Naive thymus-derived CD8-positive, alpha-beta T cell (primary cell): ENCODE measurements at places on chromosomes 5 and 9.

- DNase-seq = no peak
Observed at GRCh38 chr5:37071901-37072581, 177.1 kb downstream of the CPLANE1 start.

DNA sequence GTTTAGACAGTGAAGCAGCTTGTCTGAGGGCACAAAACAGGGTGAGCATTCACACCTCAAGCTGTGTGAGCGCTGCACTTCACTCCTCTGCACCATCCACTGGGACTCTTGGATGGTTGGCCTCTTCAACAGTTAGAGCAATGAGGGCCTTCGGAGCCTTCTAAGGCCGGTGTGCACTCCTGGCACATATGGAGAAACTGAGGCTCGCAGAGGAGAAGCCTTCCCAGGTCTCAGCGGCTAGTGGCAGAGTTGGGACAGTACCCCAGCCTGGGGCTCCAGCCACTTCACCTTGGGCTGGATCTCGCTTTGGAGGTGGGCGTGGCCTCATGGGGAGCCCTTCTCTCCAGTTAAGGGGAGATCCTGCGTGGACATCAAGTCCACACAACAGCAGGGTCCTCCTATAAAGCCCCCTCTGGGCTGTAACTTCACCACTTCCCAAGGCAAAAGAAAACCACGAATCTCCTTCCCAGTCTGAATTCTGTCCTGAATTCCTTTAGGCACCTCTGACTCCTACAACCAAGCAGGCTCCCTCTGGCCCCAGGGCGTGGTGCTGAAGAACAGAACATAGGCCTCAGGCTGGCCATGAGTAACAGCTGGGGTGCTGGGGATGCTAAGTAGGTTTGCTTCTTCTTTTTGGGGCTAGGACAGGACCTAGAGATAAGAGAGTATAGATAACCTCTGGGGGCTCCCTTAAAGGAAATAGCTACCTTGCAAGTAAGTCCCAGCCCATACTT lies 30.5 kb upstream of the CSF1R start:
- DNase-seq = no peak

DNA sequence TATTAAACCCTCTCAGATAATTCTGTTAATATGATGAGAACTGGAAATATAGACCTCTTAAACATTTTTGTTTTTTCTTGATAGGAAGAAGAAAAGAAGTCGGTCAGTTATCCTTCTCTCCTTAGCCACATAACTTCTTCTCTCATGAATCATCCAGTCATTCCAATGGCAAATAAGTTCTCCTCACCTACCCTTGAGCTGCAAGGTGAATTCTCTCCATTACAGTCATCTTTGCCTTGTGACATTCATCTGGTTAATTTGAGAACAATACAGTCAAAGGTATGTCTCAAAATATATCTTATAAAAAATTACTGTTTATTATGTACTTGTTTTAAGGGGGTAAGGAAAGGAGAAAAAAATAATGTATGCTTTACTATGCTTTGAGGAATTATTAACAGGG lies 165.3 kb downstream of the MAN2A1 start:
- no peak for DNase-seq

GRCh38 chr9:136931611-136932130 lies 12.9 kb downstream of the FBXW5 start:
- DNase-seq = no peak

GRCh38 chr5:2181149-2181548 lies 298.4 kb upstream of the IRX4 start:
- DNase-seq = no peak

GRCh38 chr9:112569186-112569585 lies 82.6 kb downstream of the KIAA1958 start:
- DNase-seq = no peak

- no peak for DNase-seq
Observed at GRCh38 chr5:166505544-166505943, 1785.9 kb upstream of the WWC1 start.

- DNase-seq = no peak
Observed at GRCh38 chr5:148687427-148687826, 33.1 kb upstream of the HTR4 start.

DNA sequence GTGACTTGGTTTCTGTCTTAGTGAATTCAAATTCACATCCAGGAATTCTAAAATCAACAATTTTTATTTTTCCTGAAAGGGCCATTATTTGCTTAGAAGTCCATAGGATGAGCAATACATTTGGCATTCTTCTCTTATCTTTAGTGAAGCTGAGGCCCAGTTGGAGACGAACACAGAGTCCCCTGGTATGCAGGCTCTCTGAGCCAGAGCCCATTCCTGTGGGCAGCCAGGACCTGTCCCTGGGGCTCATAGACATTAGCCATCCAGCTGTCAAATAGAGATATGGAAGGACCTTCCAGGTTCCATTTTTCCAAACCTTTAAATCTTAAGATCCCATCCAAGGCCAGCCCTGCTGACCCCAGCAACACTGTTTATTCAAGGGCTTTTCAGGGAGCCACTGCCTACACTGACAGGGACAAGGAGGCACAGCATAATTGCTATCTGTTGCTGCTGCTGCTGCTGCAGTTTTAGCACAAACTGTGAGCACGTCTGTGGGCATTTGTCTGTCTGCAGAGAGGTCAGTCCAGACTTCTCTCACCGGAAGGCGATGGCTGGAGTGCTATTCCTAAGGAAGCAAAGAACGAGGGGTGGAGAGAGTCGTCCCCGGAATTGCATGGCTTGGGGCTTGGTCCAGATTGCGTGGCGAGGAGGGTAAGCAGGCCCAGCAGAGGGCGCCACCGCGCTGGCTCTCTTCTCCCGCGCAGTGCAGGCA lies 639.0 kb downstream of the CCDC171 start:
- peak; percentile 15 for DNase-seq

- DNase-seq = no peak
Observed at GRCh38 chr5:119136666-119137318, 65.9 kb downstream of the DMXL1 start.

DNA sequence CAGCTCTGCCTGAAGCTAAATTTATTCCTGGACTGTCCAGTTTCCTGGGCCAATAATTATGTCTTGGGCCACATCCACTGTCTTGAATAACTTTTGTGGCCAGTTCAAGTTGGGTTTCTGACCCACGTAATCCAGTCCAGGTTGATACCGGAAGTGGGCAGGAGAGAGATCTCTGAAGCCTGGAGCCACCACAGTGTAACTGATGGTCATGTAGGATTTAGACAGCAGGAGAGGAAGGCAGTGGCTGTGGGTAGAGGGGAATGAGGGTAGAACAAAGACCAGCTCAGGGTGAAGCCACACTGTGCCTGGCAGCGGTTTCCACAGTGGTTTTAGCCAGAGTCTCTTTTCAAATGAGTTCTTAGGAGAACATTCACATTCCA lies 30.2 kb downstream of the SH3PXD2B start:
- no peak for DNase-seq

DNA sequence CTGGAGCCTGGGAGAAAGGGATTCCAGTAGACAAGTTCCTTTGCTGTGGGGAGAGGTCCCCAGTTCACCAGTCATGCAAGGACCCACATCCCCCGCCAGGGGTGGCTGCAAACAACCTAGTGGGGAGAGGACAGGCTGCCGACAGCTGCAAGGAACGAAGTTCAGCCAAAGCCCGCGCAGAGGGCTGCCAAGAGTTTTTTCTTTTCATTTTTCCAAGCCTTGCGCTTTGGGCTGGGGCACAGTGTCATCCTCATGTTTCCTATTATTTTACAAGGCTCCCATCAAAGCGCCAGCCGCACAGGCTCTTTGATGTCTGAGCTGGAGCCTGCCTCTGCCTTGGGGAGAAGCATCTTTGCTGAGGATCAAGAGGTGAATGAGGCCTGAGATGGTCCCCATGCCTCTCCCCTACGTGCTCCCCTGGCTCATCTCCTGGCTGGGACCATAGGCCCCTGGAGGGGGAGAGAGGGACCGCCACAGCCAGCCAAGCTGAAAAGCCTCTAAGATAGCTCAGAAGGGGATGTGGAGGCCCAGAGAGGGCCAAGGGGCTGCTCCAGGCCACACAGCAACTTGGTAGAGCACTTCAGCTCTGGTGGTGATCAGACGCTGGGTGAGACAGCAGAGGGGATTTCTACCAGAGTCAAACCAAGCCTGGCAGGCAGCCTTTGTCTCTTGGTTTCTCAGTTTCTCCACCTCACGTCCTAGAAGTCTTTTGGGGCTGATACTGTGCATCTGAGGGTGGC lies 50.4 kb upstream of the SYNPO start:
- DNase-seq = no peak

GRCh38 chr9:68997666-68998065 lies 16.2 kb downstream of the PRKACG start:
- DNase-seq = no peak

DNA sequence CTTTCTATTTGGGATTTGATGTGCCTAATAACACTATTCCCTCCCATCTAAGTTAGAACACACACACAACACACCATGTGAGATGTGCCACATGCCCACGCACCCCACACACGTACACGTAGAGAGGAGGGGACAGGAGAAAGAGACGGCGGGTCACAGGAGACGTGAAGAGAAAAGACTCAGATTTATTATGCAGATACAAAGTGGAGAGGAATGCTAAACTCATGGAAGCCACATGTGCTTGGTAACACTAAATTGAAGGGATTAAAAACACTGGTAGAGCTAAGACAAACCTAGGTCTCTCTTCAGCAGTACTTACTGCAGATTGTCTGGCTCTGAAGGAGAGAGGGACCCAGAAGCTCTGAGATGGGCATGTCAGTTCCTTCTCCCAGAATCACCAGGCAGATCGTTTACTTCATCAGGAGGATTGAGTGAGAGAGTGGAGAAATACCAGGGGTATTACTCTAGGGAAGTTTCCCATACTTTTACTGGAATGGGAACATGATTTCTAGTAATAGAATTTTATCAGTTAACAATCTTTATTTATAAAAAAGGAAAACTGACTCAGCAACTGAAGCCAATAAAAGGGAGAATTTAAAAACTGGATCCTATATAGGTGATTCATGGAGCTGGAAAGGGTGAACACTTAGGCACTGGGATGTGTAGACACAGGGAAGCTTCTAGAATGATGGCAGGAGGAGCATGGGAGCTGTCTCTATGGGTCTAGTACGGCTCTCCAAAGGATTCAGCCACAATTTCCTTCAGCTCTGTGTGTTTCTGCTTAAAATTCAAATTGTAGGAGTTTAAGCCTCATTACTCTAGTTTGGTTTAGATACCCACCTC lies 139.4 kb downstream of the MACIR start:
- DNase-seq = no peak

GRCh38 chr5:146849694-146850303 lies 28.8 kb downstream of the PPP2R2B start:
- no peak for DNase-seq

- DNase-seq = no peak
Observed at GRCh38 chr5:116810951-116811350, 236.3 kb upstream of the SEMA6A start.

GRCh38 chr9:15135164-15135792 lies 171.7 kb downstream of the TTC39B start:
- peak; percentile 13 for DNase-seq

DNA sequence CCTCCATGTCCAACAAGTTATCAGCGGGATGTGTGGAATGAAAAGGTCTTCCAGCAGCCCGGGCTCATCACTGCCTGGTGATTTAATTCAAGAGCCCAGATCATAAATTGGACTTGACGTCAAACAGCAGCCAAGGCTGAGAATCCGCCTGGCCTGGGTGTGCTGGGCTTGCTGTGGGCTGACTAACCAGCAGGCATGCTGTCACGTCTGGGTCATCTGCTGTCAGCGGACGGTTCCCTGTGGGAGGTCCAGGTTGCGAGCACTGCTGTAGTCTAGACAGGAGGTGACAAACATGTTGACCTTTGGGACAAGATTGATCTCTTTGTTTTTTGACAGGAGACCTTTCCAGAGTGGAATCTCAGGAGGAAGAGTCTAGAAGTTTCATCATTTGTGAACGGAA lies 289.7 kb downstream of the OSTF1 start:
- no peak for DNase-seq

DNA sequence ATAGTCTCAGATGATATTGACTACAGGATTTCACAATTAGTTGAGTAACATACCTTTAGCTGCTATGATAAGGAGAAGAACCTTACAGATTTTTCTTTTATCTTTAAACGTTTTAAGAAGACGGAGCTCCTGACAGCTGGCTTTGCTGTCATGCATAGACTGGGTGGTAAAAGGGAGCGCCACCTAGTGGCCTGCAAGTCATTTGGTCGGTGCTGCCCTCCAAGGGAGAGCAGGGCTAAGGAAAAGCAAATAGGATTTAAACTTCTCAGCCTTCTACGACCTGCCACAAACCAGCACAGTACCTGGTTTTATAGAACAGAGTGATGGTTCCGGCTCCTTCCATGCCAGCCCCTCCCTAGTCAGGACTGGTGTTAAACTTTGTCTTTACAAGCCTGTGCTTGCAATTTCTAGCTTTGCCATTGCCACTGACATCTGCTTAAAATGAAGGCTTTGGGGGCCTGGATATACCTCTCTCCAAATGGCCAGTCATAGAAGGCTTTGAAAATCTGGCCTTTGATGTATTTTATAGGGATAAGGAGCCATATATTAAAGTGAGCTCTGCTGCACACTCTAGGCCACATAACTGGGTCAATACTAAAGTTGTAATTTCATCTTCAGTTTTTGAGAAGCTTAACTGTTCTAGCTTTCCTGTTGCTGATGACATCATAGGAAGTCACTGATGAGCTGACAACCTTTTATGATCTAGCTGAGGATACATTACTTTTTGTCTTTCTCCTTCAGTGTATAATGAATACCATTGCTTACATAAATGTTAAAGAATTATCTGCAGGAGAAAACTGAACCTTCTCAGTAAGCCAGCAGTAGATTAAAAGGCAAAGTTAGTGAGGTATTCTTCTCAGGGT lies 31.1 kb upstream of the ADAMTSL1 start:
- DNase-seq = peak; percentile 37

- DNase-seq = no peak
Observed at GRCh38 chr9:12463641-12464040, 229.5 kb upstream of the TYRP1 start.

GRCh38 chr5:140466981-140467742 lies 65.5 kb downstream of the ANKHD1 start:
- DNase-seq = no peak
